CMK (cell line): ENCODE measurements at places on chromosomes 7 and 10.

DNA sequence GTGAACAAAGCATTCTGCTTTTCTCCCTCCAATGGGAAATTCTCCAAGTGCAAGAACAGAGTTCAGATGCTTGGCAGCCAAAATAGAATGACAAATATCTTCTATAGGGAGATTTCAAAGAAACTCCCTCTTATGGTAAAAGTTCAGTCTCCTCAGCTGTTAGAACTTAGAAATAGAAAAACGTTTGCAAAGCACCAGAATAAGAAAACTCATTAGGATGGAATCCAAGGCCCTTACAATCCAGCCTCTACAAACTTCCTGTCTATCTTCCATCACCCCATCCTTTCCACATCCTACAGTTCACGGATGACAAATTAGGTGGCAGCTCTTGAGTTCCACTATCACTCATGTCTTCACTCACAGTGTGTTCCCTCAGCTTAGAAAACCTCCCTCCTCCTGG lies 25.7 kb downstream of the FAM13C start:
- no peak for DNase-seq

DNA sequence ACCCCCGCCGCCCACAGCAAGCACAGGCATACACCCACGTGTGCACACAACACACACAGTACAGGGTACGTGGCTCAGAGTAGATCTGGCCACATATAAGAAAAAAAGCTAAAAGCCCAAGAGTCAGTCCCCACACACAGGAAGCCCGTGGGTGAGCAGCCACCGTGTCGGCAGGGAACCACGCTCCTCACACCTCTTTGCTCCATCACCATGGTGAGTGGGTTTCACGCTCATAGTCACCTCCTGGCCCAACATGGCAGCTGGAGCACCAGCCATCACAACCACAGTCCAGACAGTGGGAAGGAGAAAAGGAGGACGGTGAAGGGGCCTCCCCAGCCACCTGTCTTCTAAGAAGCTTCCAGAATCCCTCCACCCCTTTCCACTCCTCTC lies 76.0 kb upstream of the PDGFA start:
- DNase-seq, result no peak

- no peak for DNase-seq
Observed at GRCh38 chr7:15625466-15625865, 61.0 kb downstream of the MEOX2 start.

- DNase-seq, result no peak
Observed at GRCh38 chr7:83117466-83117865, 45.2 kb downstream of the PCLO start.

GRCh38 chr7:47747160-47747559 lies 165.2 kb upstream of the TNS3 start:
- no peak for DNase-seq

DNA sequence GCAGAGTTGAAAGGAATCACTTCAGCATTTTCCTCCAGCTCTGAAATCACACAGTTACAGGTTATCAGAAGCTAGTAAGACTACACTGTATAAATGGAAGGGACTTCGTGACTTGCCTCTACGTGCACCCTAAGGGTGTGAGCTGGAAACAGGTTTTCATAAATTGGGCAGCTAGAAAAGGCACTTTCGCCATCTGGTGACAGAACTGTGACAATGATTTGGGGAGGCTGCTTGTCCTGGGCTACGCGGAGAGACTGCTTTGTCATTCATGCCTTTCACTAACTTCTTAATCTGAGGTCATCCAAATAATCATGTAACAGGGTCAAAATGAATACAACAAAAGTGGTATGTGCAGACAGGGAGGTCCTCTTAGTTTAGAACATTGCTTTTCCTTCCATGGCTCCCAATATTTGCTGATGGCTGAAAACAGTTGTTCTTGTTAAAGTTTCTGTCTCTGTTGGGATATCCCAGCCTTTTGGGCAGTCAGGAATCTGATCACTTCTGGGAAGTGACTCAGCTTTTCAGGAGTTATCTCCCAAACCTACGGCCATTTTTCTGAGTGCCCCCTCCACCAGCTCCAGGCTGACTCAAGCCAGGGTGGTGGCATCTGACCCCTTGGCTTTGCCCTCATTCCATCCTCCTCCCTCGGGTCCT lies 17.8 kb downstream of the VWC2 start:
- peak; percentile 9 for DNase-seq

- DNase-seq, result no peak
Observed at GRCh38 chr10:71423901-71424300, 27.2 kb downstream of the CDH23 start.

DNA sequence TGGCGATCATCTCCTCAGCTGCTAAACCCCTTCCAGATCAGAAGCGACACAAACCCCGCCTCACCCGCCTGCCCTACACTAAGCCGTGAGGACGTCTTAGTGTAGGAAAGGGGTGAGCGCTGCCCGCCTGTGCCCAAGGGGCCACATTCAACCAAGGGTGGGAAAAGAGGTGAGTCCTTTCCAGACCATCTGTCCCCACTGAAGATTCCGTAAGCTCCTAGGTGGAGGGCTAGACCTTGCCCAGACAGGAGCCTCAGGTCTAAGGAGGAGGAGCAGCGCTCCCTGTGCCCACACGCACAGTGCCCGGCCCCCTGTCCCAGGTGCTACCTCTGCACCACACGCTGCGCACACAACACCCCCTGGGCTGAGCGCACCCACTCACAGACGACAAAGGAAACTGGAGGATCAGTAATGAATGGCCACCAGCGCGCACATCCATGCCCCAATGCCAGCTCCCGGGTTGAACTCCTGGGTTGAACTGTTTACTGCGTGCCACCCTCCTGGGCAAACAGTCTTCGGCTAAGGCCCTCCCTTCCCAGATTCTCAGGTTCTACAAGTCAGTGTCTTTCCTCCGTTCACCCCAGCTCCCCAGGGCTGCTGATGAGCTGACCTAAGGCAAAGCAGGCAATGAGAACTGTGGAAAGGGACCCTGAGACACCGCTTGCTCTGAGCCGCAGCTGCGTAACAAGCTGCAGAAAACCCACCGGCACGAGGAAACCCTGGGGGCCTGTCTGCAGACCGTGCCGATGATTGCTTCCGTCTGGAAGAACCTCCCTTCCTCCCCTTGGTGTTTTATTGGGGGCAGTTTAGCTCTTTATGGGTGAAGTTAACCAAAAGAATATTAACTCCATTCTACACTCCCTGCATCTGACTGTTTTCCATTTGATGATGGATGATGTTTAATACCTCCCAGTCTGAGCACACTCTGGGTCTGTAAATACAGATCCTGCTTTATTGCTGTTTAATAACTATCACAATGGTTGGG lies 185.9 kb downstream of the MAD1L1 start:
- DNase-seq, result no peak
